ENCODE measurements at places on chromosomes 3 and 15.

GRCh38 chr3:112477891-112478290 is 21.4 kb downstream of the BTLA start:
- no peak for DNase-seq

DNA sequence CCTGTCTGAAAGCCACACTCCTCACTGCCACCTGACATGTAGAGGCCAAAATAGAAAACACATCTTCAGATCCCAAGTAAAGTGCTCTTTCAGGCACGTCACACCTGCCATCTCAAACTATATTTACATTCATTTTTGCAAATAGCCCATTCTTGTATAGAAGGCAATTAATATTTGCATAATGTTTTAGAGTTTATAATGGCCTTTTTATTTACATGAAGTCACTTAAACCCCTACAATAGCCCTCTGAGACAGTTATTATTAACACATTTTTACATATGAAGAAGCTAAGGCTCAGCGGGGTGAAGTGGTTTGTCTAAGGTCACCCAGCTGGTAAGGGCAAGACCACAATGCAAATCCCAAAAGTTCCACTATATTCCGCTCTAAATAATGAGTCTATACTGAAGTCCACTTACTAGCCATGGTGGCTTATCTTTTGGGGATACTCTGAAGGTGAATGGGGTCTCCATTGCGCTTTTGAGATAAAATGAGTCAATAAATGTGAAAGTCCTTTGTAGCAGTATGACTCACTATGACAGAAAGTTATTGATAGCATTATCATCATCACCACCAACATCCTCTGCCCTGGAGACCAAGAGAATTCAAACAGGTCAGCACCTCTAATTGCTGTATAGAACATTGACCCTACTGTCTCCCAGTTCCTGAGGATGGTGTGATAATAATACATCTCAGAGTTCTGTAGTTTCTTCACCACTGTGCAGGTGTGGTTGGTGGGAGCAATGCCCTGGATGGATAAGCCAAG is 155.9 kb upstream of the BCL6 start:
- no peak for DNase-seq

DNA sequence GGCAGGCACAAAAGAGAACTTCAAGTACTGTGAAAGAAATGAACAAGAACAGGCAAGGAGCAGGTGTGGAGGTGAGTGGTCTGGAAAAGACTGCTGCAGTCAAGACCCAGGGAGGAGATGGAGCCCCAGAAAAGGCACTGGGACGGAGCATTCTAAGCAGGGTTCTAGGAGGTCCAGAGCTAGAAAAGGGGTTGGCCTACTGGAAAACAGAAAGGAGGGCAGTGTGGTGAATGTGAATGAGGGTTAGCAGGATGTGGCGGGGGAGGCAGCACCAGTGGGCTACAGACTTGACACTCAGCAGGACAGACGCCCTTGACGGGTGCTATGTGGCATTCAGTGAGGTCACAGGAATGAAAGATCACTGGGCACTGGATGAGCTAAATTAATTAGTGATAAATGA is 75.7 kb downstream of the SENP2 start:
- DNase-seq = no peak

GRCh38 chr3:86792316-86792715 is 198.6 kb downstream of the VGLL3 start:
- no peak for DNase-seq

- DNase-seq = no peak
Measured at GRCh38 chr3:172040981-172041963, 1.9 kb downstream of the FNDC3B start.

DNA sequence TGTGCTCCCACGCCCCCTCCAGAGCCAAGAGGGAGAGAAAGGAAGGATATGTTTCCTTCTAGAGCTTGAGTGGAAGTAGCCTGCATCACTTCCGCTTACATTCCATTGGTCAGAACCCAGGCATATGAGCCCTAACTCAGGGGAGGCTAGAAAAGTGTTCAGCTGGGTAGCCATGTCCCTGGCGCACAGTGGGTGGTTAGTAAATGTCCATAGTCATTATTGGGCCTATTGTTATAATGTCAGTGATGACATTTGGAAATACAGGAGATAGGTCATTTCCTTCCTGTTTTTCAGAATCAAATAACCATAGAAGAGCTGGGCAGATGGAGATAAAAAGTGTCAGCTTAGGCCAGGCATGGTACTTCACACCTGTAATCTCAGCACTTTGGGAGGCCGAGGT is 27.3 kb downstream of the CD276 start:
- no peak for DNase-seq

- peak; percentile 47 for DNase-seq
Measured at GRCh38 chr3:171328419-171329082, 131.7 kb downstream of the TNIK start.

DNA sequence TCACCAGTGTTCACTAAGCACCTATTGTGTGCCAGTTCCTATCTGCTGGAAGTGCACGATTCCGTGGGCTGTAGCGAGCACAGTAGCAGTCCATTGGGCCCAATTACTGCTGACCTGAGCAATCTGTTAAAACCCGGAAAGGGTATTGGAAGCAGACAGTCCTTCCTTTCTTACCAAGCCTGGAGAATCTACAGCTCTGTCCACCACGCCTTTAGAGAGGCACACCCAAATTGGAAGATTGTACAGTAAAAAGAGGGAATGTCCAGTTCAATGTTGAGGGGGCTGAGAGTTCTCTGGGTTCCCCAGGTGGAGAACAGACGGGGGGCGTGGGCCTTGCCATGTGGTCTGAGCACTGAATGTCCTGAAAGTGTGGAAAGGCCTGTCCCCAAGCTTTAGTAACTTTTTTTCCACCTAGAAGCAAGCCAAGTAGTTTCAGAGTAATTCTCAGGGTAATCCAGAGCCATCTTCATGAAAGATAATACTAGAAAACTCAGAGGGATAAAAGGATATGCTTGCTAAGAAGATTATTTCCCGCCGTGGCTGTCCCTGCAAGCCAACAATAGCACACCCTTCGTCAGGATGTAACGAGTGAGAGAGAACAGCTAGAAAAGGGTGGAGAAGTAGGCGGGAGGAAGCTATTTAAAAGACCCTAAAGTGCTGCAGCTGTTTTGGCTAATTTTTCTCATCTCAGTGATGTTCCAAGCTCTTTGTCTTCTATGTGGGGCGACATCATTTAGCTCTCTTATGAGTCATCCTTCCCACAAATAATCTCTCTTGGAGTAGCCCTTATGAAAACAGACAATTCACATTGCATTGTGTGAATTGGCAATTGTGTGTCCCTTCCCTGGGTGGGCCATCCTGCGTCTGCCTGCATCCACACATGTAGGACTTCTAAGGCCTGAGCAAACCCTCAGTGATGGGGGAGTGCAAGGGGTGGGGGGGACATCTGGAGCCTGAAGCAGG is 181.0 kb downstream of the ATG7 start:
- no peak for DNase-seq

GRCh38 chr3:160792540-160792939 is 36.5 kb downstream of the PPM1L start:
- DNase-seq = no peak

GRCh38 chr15:41194444-41194843 is 36.1 kb downstream of the EXD1 start:
- DNase-seq = no peak

DNA sequence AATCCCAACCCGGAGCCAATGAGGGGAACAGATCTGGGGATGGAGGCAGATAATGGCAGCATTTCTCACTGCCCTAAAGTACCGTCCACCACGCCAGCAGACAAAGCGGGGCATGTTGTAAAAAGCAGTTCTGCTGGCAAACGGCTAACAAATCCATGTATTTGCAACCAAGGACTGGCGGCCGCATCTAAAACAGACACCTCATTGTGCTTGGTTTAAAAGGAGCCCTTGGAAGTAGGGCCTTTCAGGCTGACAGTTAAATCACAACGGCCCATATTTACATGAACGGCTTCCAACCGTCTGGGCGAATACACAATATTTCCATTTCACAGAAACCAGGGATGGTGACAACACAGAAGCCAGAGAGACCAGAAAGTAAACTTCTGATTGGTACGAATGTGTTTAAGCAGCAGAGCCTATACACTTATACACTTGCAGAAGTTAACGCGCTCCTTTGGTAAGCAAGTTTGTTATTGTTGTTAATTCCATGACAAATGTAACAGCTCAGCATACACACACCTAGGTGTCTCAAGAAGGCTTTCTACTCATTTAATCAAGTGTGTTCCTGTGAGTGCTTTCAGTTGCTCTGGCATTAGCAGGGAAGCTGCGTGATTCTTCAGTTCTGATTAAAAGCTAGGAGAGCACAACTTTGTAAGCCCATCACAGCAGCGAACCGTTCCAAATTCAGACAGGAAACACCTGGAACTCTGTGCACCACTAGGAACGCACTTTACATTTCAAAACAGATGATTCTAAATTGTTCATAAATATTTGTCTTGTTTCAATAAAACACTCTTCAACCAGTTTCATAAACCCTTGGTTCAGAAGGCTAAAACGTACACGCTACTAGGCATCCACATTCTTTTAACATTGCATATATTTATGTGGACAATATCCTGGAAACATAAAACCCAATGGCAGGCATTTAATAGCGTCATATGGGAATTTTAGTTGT is 112.9 kb downstream of the PDZRN3 start:
- DNase-seq = no peak

DNA sequence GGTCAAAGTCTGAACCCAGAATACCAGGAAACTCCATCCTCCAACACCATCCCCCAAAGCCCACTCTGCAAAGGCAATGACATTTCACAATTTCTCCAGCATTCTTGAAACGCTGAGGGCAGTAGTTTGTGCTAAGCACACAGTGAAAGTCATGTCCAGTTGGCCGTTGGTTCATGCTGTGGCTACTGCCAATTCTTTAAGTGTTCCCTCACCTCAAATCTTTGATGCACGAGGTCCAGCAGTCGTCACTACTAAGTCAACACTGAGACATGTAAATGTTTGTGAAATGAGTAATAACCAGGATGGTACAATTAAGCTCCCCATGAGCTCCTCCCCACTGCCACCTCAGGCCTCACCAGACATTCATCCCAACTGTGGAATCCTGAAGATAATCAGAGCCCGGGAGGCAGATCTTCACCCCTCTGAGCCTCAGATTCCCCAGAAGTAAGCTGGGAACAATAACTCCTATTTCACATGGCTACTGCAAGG is 7.0 kb downstream of the SUCLG2 start:
- no peak for DNase-seq

DNA sequence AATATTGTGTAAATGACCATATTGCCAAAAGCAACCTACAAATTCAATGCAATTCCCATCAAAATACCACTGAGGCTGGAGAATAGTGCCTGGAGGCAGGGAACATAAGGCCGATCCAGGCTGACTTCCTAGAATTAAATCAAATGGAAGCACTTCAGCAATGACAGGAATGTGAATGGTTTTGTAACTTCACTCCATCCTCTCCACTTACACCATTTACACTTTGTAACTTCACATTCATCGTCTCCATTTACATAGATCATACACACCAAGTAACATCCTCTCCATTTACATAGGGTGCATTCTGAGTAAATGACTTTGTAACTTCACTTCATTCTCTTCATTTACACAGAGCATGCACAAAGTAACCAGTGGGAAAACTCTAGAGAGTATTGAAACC is 11.6 kb downstream of the STRIT1 start:
- DNase-seq = no peak

GRCh38 chr3:14587740-14588360 is 47.7 kb upstream of the GRIP2 start:
- no peak for DNase-seq

DNA sequence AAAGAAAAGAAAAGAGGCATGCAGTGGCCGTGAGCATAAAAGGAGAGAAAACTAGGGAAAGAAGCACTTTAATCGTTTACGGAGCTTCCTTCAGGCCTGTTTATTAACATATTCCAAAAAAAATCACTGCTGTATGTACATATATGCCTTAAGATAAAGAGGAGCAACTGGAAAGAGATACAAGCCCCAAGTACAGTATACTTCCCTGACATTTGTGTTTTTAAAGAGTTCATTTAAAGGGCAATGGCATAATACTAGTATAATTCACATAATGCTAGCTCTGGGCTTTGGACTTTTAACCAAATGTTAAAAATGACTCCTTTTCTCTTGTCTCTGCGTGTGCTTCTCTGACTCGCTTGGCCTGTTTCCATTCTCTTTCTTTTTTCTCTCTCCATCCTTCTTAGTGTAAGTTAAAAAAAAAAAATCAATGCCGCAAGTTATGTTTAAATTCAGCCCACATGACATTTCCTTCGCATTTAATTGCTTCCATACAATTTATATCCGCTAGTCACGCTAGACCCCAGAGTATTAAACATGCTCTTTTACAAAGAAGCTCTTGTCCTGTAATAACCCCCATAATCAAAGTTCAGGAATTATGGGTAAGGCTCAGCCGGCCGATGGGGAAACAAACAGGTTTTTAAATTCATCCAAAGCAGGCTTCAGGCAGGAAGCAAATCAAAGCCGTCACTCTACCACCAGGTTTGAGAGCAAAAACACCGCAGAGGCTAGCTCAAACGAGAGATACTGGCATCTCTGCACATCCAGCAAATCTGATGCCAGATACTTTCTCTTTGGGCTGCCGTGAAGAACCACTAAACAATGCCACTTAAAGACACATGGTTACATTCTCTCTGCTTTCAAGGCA is 19.4 kb downstream of the WWTR1 start:
- DNase-seq = no peak

DNA sequence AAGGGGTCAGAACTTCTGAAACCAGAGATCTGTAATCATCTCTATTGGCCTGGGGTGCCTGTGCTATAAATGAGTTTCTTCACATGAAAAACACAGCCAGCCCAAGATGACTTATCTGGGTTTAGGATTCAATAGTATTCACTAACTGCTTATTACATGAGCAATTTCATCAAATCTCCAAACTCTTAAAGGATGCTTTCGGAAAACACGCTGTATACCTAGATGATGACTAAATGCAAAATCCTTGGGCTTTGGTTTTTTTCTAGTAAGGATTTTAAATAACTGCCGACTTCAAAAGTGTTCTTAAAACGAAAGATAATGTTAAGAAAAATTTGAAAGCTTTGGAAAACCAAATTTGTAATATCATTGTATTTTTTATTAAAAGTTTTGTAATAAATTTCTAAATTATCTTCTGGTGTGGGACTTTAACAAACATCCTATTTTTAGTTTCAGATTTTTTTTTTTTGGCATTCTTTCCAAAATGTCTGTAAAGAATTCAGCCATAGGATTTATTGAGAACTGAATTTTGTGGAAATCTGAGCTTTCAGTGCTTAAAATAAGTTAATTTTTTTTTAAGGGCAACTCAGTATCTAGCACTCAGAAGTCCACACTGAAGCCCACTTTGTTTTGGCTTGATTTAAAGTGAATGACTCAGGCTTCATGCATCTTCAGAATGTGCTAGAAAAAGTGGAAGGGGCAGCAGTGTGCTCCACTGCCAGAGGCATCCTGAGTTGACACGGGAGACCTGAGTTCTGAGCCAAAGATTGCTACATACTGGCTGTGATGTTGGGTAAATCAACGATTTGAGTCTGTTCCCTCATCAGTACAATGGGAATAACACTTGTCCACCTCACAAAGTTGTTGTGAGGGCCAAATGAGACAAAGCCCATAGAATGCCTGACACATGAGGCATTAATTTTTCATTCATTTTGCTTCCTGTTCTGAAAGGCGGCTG is 18.7 kb downstream of the TMEM43 start:
- DNase-seq = peak; percentile 58

- no peak for DNase-seq
Measured at GRCh38 chr3:107657971-107658370, 135.2 kb downstream of the BBX start.

- DNase-seq = no peak
Measured at GRCh38 chr3:119230071-119230470, 10.6 kb downstream of the B4GALT4 start.

Measured in Right ventricle myocardium superior (tissue), 1 donor.